NCI-H1694 (cell line): ENCODE measurements at places on chromosomes 16 and 17.
A peak's percentile ranks its signal among the peaks of the same experiment; 100 is the strongest.

DNA sequence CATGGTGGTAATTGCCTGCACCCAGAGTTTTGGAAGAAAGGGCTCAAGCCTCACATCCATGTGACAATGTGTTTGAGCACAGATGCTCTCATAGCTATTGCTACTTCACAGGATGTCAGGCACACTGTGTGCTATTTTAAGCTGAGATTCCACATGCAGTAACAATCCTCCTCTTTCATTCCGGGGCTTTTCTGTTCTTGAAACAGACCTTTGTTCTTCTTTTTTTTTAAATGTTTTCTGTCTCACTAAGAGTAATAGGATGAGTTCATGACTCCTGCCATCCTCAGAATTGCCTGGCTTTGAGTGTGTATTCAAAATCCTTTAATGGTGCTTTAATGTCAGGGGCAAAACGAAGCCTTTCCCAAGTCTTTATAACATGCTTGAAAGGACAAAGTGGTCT lies 198.9 kb downstream of the ABCC12 start:
- DNase-seq = no peak

- no peak for DNase-seq
Measured at GRCh38 chr17:8100111-8100510, 12.6 kb upstream of the ALOX12B start.

- no peak for DNase-seq
Measured at GRCh38 chr16:79865918-79866317, 265.4 kb upstream of the MAF start.

DNA sequence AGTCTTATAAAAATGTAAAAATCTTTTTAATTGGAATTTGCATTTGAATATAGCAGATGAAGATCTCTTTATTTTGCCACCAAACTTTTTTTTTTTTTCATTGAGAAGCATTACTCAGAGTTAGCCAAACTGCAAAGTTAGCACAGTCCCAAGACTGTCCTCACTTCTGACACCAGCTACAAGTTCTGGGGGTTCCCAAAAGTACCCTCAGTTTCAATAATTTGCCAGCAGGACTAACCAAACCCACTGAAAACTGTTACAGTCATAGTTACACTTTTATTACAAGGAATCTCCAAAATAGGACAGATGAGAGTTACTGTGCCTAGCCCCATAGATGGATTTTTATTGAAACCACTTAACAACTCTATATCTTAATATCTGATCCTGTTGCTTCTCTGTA lies 144.1 kb downstream of the CHD9 start:
- DNase-seq = no peak

GRCh38 chr16:9934723-9935508 lies 247.3 kb downstream of the GRIN2A start:
- DNase-seq = no peak

DNA sequence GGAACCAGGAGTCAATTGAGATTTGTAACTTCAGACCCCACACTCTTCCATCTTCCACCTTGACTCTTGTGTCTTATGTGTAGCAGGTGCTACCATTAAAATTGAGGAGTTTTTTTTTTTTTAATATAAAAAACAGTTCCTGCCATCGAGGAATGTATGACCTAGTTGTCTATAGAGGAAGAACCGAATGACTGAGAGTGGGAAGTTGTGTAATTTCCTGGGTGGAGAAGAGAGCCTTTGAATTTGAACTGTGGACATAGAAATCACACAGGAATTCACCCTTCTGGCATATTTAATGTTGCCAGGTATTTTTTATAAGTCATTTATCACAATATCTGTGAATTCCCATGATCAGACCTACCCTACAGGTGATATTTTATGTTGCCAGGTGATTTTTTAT lies 22.0 kb downstream of the SP2 start:
- no peak for DNase-seq

- no peak for DNase-seq
Measured at GRCh38 chr17:3966720-3967363, 2.6 kb upstream of the ATP2A3 start.

DNA sequence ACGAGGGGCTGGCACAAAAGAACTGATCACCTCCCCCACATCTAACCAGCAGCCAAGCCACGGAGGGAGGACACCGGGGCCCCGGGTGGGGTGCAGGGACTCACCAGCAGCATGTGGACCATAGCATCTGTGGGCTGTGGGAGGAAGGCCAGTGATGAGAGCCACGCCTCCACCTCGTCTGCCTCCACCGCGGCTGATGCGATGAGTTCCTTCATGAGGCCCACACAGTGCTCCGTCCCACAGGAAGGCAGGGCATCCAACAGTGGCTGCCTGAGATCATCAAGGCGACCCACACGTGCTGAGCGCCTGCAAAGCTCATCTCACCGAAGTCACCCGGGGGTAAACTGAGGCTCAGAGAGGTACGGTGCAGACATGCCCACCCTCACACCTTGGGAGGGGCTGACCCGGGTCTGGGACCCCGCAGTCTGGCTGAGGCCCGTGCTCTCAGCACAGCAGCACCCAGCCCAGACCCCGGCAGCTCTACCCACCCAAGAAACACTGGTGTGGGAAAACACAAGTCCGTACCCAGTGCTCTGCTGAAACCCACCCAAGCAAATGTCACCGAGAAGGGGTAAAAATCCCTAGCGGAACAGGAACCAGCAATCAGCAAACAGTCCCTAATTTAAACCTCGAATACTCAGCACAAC lies 85.9 kb downstream of the LITAF start:
- DNase-seq = no peak

DNA sequence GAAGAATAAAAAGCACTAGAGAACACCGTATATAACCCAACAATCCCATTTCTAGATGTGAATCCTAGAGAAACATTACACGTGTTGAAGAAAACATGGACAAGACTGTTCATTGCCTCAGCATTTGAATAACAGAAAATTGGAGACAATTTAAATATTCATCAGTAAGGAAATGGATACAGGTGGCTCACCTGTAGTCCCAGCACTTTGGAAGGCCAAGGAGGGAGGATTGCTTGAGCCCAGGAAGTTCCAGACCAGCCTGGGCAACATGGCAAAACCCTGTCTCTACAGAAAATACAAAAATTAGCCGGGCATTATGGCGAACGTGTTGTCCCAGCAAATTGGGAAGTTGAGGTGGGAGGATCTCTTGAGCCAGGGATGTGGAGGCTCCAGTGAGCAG lies 2.7 kb upstream of the ATAD5 start:
- DNase-seq = no peak

DNA sequence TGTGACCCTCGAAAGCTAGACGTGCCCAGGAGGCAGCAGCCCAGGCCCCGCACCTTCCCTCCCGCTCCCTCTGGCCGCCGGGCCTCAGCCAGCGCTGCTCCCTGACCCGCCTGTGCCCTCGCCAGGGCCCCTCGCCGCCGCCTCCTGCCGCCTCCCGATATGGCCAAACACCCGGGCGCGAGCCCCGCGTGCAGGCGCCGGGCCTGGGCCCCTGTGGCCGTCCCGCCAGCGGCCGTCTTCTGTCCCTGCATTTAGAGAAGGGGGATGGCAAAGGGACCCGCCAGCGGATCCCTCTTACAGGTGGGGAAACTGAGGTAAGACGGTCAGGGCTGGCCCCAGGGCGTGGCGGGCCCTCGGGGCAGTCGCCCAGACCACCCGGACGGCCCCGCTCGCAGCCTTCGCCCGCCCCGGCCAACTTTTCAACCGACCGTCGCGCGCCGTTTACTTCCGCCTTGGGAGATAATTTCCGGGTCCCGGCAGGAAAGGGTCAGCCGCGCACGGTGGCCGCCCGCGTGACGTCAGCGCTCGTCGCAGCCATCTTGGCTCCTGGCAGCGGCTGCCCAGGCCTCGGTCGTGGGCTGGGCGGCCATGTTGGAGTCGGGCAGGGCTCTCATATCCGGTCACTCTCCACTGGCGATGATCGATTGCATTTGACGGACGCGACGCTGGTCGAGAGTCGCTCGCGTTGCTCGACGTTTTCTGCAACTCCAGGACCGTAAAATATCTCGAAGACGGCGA lies 7.0 kb upstream of the GNG13 start:
- DNase-seq = peak; percentile 57

DNA sequence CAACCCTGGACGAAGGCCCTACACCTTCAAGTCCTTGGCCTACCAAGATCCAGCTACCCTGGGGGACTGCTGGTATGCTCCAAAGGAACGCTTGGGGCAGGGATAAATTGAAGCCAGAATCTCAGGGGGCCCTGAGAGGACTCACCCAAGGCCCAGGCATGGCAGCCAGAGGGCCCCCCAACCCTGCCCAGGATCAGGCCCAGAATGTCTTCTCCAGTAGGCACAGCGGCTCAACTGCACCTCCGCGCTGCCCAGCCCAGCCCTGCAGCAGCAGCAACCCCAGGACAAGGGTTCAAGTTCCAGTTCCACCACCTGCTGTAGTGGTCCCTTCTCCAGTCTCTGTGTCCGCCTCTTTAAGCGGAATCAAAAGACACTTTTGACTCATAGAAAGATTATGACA lies 2.2 kb downstream of the TFAP4 start:
- DNase-seq = no peak

DNA sequence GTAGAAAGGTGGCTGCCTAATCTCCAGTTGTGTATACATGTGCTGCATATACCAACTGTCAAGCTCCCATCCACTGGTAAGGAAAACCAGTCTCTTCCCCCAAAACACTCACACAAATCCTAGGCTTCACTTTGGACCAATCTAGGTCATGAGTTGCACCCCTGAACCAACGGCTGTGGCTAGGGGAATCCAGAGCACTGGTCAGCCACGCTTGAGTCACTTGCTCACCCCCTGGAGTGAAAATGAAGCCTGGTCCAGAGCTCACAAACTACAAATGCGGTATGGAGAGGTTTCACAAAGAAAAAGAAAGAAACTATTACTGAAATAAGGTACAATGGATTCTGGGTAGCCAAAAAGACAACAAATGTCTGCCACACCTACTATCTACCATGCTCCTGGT lies 66.1 kb upstream of the NLK start:
- no peak for DNase-seq

- no peak for DNase-seq
Measured at GRCh38 chr16:48121276-48121675, 34.5 kb downstream of the ABCC12 start.

DNA sequence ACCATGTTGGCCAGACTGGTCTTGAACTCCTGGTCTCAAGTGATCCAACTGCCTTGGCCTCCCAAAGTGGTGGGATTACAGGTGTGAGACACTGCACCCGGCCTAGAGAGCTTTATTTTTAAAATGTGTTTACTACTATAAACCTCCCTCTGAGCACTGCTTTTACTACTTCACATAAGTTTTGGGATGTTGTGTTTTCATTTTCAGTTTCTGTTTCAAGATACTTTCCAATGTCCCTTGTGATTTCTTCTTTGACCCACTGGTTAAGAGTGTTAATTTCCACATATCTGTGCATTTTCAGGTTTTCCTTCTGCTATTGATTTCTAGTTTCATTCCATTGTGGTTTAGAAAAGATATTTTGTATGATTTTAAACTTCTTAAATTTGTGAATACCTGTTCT lies 74.4 kb downstream of the NETO2 start:
- no peak for DNase-seq

- no peak for DNase-seq
Measured at GRCh38 chr17:48645639-48646182, 19.6 kb upstream of the HOXB9 start.

DNA sequence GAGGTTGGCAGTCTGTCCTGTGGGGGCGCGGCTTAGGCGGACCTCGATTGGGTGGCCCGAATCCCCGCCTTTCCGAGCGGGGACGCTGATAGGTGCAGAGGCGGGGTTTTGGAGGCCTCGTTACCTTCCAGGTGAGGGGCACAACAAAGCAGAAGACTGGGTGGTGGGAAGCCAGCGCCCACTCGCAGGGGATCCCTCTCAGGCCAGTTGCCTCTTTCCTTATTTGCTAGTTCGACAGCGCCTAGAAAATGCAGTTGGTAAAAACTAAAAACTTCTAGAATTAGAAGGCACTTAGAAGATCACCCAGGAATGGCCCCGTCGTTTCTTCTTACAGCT lies 730 bp downstream of the KAT7 start:
- DNase-seq = no peak

DNA sequence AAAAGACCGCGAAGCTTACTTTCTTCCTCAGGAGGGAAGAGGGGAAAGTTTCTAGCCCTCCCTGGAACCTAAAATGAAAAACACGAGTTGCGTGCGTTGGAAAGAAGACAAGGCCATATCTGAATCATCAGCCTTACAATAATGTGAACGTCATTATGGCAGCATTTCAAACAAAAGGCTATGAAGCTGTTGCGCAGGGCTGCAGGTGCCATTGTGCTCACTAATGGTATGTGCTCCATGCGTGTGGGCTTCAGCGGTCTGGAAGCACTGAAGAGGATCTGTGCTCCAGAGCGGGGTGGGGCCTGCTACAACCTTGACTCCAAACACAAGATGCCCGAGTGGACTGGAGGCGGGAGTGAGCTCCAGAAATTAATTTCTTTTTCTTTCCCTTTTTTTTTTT lies 12.1 kb upstream of the CYB5B start:
- DNase-seq = no peak

DNA sequence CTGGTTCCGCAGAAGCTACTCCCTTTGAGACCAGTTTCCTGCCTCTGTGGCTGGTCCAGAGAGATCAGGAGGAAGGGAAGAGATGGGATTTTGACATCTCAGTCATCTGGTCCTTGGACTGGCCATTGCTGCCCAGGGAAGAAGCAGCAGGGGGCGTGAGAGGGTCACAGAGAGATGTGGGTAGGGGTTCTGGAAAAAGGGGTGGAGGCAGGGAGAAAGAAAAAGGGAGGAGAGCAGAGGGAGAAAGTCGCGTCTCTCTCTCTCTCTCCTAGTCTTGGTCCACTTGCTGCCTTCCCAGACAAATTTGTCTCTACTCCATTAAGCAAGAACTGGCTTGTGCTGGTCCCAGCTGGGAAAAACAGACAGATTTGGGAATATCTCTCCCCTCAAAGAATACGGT lies 4.4 kb downstream of the SHBG start:
- peak; percentile 45 for DNase-seq

GRCh38 chr16:86718118-86718517 lies 139.8 kb downstream of the FOXL1 start:
- DNase-seq = no peak

DNA sequence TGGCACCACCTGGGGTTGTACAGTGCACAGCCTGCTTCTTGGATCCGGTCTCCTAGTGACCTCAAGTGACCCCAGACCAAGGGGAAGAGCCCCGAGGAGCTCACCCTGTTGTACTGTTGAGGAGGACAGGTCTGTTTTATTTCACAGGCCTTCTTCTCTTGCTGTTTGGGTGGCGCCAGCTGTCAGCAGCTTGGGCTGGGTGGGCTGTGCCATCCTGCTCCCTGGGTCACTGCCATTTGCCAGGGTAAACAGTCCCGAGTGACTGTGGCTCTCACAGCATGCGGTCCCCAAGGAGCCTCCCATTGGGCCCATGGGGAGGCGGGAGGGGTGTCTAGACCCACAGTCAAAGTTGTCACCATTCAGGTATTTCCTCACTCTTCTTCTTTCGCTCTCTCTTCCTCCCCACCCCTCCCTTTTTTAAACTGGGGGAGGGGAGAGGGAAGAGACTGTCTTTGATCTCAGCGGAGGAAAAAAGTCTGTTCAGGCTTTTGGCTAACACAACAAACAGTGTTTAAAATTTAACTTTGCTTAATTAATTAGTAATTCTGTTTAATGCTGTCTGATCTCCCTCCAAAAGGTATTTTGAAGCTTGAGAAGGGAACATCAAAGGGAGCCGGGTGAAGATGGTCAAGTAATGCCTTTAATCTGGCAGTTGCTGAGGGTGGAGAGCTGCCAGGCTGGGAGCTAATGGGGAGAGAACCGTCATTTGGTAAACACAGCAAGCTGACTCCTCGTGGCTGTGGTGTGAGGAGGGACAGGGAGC lies 64.0 kb downstream of the SNX20 start:
- DNase-seq = peak; percentile 8

- DNase-seq = peak; percentile 33
Measured at GRCh38 chr17:79046916-79047280, 22.9 kb downstream of the C1QTNF1 start.
